ENCODE measurements at places on chromosomes 16 and 17. TPM values are rescaled to one million over a fixed set of nuclear protein-coding genes. Genes with fewer than 3 reads are reported as not detected.

The LITAFD gene
- total RNA-seq: not detected

The PRSS21 gene
- total RNA-seq: not detected

The DOC2A gene
- total RNA-seq: 10.2 TPM

The CDYL2 gene
- 5.4 TPM for total RNA-seq

The C17orf78 gene
- not detected for total RNA-seq

The MGAT5B gene
- 4.6 TPM for total RNA-seq

DNA sequence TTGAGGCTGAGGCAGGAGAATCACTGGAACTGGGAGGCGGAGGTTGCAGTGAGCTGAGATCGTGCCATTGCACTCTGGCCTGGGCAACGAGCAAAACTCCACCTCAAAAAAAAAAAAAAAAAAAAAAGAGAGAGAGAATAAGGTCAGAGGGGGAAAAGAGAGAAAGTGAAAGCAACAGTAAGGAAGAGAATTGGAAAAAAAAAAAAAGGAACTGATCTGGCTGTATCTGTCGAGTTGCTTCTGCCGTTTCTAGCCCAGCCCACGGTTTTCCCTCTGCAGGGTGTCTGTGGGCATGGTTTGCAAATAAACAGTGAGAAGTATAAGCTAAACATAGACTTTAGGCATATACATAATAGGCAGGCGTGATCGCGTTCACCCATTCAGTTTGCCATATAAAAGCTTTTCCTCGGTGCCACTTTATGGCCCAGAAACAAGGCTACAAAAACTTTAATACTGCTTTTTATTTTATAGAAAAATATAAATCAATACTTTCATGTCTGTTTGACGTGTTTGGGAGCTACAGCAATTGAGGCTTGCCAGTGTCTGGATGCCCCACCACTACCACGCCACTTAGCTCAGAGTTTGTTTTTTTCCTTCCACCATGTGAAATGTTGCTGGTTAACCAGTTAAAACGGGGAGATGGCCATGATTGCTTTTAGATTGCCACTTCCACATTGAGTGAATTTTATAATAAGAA, 436.7 kb downstream of the MAF start:
- DNase-seq: no peak

DNA sequence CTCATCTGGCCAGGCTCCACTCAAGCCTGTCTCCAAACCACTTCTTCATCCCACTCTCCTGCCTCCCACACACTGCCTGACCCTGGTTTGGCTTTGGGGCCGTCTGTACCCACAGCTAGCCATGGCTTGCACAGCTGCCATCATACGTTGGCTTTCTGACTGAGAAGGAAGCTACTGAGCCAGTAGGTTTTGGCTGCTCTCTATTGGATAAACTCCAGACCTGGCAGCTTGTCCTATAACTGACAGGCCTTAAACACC, 3.9 kb downstream of the MIF4GD start:
- no peak for DNase-seq

DNA sequence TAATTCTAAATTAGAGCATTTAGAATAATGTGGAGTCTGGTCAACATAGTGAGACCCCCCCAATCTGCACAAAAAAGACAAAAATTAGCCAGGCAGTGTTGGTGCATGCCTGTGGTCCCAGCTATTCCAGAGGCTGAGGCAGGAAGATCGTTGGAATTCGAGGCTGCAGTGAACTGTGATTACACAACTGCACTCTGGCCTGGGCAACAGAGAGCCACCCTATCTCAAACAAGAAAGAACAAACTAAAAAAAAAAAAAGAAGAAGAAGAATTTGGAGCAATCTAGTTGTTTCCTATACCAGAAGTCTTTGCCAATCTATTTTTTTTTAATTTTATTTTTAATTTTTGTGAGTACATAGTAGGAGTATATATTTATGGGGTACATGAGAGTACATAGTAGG, 6.0 kb downstream of the CETP start:
- DNase-seq: no peak

DNA sequence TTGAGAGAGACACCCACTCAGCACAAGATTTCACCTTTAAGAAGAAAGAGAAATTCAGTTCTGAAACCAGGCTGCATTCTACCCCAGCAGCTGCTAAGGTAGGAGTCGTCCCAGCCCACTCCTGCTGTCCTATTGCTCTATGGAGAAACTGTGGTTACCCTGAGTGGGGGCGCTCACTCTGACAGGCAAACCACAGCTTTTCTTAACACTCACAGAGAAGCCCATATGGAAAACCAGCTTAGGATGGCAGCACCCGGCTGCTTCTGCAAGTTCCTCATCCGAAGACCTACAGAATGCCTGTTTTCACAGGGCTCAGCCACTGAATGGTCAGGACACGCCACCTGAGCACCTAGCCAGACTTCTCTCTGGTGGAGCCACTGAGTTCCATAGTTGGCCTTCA, 7.5 kb downstream of the ATP5PD start:
- DNase-seq: no peak

DNA sequence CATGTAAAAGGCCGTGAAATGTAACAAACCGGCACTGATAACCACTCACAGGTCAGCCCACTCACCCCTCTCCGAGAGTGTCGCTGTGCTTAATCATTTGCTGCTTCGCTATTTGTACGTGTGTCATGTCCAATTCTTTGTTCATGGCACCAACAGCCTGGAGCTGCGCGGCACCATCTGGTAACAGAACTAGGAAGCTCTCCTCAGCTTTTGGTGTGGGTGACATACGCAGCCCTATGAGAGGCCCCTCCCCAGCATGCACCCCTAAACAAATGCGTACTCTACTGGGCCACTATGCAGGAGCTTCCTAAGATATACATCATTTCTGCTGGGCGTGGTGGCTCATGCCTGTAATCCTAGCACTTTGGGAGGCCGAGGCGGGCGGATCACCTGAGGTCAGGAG, 2.3 kb upstream of the PECAM1 start:
- no peak for DNase-seq

GRCh38 chr17:57275071-57275764, 18.9 kb downstream of the MSI2 start:
- no peak for DNase-seq

- no peak for DNase-seq
Observed at GRCh38 chr17:56899403-56899802, 14.4 kb downstream of the TRIM25 start.

DNA sequence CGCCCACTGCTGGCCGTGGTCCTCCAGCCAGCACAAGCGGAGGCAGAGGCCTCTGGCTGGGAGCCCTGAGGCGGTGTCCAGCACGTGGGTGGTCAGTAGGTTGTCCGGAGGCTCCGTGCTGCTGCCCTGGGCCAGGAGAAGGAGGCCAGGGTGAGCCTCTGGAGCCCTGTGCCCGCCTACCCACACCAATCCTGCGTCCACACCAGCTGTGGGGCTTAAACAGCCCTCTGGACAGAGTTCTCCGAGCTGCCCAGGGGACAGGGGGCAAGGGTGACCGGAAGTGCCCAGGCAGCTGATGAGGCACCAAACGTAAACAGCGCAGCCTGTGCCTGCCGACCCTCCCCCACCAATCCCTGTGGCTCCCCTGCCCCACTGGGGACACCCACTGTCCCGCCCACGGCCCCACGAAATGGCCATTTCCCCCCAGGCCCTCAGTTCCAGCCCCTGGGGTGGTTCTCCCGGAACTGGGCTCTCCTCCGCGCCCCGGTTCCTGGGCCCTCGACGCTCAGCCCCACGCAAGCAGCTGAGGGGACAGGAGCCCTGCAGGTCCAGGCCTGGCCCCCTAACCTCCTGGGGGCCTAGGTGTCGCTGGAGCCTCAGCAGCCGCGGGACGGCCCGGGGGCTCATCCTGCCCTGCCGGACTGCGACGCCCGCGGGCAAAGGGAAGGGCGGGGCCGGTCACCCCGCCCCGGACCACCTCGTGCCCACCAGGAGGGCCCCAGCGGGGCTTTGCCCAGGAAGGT, 27.9 kb upstream of the DBNDD1 start:
- DNase-seq: peak; percentile 55

DNA sequence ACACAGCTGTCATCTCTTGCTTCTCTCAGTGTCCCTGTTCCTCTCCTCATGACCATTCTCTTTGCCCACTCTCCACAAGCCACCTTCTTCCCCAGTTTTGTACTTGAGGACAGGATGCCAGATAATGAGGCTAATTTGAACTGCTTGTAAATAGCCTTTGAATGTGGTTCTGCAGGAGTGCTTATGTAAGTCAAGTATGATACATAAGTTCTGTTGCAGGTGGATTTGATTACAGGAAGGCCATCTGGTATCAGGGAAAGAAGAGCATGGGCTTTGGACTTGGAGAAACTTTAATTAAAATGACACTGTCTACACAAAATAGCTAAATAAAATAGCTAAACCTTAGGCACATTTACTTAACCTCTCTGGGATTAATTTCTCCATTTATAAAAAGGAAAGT, 120.2 kb upstream of the HLF start:
- no peak for DNase-seq

GRCh38 chr17:33520426-33521330, 227.6 kb upstream of the ASIC2 start:
- DNase-seq: peak; percentile 85
